Stimulated activated CD8-positive, alpha-beta memory T cell treated with anti-CD3 and anti-CD28 coated beads, Interleukin-12 subunit alpha, Interleukin-12 subunit beta, amount 100 ng/mL, for 1 hour (primary cell): ENCODE measurements at places on chromosomes 7 and 10.

DNA sequence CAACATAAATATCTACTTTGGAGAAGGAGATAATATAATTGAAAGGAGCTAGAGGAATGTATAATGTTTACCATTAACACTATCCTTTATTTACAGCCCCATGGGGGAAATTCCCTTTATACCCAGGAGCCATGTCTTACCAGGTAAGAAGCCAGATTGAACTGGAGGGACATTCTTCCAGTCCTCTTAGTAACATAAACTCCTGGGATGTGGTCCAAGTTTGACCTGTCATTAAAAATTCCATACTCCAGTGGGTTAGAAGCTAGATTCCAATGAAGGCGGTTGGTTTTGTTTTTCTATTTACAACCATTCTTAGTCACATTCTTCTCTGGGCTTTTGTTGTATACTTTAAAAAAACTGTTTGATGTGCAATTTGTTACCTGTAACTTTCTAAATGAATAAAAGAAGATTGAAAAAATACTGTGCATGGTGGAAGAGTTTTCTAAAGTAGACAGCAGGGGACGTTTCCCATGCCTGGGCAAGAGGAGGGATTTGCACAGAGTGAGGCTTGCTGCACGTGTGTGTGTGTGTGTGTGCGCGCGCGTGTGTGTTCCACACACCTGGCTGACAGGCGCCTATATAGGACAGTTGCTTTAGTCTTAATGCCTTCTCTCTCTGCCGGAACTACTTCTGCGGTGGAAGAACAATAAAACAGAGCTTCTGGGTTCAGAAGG, 2.0 kb downstream of the PLCE1 start:
- DNase-seq: no peak

GRCh38 chr7:69896121-69896520, 297.8 kb downstream of the AUTS2 start:
- DNase-seq: no peak

DNA sequence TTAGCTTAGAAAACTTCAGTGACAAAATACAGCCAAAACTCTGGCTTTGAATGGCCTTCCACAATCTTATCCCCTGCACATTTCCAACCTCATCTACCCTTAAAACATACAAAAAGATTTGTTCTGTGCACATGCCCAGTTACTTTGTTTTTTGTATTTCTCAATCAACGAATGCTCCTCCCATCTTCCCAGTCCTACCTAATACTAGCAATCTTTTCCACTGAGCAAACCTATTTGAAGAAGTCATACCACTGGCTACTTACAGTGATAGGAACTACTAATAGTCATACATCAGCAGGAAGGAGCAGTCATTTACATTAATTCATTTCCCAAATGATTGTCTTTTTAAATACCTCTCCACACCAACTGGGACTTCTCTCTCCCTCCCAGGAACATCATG, 2.5 kb downstream of the USP54 start:
- no peak for DNase-seq

DNA sequence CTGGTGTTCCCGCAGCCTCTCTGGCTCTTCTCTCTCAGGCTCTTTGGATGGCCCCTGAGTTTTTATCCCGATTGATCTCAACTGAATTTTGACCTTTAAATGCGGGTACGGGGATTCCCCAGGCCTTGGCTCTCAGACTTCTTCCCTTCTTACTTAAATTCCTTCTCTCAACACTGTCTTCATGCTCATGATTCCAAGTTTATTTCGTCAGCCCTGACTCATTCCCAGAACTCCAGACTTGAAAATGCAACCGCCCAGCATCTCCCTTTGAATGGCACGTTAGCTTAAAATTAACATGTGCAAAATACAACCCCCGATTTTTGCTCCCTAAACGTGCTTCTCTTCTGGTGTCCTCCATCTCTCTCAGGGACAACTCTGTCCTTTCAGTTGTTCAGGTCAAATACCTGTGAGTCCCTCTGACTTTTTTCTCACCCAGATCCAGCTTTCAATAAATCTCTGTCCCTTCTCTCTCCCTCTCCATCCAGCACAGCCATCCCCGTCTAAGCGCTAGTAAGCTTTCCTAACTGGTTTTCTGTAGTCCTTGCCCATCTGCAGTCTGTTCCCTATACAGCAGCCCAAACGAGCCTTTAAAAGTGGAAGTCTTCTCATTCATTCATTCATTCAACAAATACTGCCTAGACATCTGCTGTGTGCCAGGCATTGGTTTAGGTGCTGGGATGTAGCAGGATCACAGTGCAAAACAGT, 7.1 kb downstream of the HECW1 start:
- DNase-seq: no peak

GRCh38 chr7:76358011-76358480, 745 bp downstream of the YWHAG start:
- no peak for DNase-seq

- no peak for DNase-seq
Observed at GRCh38 chr10:105159268-105159667, 518.2 kb downstream of the SORCS3 start.

DNA sequence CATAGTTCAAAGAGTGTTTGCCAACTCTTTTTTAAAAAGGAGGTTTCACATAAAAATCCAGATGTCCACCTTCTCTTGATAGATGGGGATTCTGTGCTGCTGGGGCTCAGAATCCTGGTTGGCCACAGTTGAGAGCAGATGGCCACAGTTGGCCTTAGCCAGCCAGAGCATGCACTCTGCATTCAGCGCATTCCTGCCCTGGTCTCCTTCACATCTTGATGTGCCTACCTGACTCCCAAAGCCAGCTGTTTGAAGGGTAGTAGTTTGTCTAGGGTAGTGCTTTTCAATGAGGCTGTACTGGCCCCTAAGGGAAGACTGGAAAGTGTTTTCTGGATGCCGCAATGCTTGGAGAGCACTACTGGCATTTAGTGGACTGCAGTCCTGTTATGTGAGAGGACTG, 208.1 kb upstream of the HDAC9 start:
- DNase-seq: no peak

- DNase-seq: no peak
Observed at GRCh38 chr7:71272509-71273490, 140.9 kb downstream of the GALNT17 start.

DNA sequence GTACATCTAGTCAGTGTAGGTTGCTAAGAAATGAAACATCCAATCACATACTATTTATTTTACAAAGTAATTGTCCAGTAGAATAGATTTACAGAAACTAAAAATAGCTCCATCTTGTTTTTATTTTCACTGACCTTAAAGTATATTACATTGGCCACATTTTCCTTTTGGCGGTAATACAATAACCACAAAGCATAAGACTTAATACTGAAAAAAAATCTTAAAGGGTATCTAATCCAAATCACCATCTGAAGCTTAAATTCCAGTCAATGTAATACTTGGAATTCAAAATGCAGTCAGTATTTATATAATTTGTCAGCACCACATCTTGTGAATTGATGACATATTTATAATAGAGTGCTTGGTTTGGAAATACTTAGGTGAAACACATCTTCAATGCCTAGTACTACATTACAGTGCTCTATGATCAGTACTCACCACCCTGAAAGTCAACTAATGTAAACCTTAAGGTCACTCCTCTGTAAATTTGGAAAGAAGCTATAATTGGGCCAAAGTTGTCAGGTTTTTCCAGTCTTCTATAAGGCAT, 8.9 kb downstream of the ANKMY2 start:
- no peak for DNase-seq

DNA sequence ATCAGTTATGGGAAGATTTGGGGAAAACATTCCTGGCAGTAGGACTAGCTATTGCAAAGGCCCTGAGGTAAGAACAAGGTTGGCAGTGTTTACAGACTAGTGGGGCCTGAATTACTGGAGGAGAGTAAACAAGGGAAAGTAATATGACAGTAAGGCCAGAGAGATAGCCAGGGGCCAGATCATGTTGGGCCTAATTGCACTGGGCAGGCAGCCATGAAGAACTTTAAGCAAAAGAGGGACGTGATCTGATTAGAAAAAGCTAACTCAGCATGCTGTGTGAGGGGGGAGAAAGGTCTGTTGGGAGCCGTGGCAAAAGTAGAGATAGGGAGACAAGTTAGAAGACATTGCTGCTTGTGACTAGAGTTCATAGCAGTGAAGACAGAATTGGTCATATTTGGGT, 9.2 kb downstream of the NUP42 start:
- no peak for DNase-seq

GRCh38 chr7:50674896-50675835, 107.5 kb downstream of the GRB10 start:
- no peak for DNase-seq

GRCh38 chr10:68562661-68563570, 2.8 kb downstream of the TET1 start:
- DNase-seq: no peak

DNA sequence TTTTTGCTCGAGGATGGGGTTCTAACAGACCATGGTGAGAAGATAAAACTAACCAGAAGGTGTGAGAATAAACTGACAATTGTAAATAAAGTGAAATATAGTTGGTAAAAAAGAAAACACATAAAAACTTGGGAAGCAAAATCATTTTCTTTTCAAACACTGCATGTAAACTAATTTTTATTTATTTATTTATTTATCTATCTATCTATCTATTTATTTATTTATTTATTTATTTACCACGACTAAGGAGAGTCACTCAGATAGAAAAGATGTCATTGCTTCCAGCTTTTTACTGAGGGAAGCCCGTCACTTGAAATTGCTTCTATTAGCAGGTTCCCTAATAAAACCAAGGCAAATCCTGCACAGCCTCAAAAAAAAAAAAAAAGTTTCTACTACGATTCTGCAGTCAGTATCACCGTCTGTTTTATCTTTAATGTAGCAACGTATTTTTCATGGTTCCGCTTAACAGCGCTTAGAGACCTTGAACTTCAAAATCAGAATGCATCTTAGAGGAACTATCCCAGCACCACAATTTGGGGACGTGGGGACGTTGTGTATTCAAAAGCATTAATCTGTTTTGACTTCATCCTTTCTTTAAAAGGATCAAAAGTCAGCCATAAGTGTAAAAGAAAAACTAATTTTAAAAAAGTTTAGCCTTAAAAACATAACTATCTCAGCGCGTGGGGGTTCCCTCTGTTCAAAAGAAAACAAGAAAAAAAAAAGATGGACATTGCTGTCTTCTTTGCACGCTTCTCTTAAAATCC, 33.3 kb upstream of the EBLN1 start:
- no peak for DNase-seq

GRCh38 chr7:44391171-44391570, 65.8 kb upstream of the CAMK2B start:
- no peak for DNase-seq

GRCh38 chr10:113053091-113053490, 103.0 kb downstream of the TCF7L2 start:
- no peak for DNase-seq

GRCh38 chr10:69733791-69734261, 67.9 kb upstream of the COL13A1 start:
- DNase-seq: no peak

DNA sequence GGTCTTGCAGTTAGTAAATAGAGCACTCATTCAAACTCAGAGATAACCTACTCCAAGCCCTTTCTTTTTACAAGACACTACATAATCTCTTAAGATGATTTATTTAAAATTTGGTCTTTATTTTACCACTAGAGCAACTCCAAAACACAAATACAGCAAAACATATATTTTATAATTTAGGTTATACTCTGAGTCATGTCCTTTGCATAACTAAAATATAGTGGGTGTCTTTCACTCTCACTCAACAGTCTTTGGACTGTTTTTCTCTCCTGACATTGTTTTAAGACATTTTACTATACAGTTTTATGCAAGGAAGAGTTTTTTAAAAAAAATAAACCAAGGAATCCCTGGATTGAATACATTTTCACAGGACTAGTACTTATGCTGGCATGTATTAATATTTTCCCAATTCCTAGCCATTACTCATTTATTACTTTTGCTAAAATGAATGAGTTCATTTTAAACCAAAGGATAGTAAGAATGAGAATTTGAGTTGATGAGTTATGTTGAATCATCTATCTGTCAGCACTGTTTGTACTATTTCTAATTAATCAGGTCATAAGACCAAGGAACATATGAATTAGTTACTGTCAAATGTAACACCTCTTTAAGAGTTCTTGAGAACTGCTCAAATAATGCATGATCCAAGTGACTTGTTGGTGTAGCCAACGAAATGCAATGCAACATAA, 303.1 kb upstream of the FZD1 start:
- no peak for DNase-seq

GRCh38 chr7:7971308-7972040, 2.9 kb downstream of the GLCCI1 start:
- no peak for DNase-seq

DNA sequence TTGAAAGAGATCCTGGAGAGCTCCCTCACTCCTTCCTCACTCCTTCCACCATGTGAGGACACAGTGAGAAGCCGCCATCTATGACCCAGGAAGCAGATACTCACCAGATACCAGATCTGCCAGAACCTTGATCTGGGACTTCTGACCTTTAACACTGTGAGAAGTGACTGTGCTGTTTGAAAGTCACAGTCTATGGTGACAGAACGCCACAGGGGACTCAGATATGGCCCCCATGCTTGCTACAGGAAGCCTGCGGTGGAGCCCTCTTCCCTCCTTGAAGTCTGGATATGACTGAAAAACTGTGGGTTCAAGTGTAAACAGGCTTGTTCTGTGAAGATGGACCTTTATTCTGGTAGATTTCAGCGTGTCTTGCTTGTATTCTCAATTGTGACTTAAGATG, 297.8 kb downstream of the KLF6 start:
- no peak for DNase-seq

GRCh38 chr10:104824380-104825006, 183.4 kb downstream of the SORCS3 start:
- no peak for DNase-seq

GRCh38 chr7:112206991-112207592, 597 bp downstream of the ZNF277 start:
- no peak for DNase-seq

- DNase-seq: no peak
Observed at GRCh38 chr7:55056577-55057480, 38.0 kb downstream of the EGFR start.

DNA sequence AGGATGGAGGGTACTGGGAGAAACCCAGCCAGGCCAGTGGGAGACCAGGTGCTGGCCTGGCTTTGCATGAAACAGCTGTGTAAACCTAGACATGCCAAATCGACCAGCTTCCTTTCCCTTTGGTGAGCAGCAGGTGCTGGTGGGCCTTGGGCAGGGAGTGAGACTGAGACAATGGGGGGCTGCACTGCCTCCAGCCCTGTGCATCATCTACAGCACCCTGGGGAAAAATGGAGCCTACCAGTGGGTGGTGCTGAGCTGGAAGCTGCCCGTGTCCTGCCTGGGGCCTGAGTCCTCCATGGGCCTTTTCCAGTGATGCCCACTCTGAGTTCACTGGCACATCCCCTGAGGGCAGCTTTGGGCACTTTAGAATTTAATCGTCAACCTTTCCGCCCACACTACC, 19.2 kb upstream of the DDC start:
- no peak for DNase-seq

DNA sequence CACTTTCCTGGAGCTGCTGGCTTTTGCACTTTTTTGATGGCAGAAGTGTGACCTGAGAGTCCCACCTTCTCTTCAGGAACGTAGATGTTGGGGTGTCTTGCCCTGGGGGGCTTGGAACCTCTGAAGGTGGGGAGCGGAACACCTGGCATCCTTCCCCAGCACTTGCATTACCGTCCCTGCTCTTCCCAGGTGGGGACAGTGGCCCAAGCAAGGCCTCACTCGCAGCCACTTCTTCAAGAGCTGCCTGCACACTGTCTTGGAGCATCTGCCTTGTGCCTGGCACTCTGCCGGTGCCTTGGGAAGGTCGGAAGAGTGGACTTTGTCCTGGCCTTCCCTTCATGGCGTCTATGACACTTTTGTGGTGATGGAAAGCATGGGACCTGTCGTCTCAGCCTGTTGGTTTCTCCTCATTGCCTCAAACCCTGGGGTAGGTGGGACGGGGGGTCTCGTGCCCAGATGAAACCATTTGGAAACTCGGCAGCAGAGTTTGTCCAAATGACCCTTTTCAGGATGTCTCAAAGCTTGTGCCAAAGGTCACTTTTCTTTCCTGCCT, 31.1 kb downstream of the PFKFB3 start:
- no peak for DNase-seq
